Amygdala (tissue), 56 donors: ENCODE measurements at places on chromosomes 11 and 22.

DNA sequence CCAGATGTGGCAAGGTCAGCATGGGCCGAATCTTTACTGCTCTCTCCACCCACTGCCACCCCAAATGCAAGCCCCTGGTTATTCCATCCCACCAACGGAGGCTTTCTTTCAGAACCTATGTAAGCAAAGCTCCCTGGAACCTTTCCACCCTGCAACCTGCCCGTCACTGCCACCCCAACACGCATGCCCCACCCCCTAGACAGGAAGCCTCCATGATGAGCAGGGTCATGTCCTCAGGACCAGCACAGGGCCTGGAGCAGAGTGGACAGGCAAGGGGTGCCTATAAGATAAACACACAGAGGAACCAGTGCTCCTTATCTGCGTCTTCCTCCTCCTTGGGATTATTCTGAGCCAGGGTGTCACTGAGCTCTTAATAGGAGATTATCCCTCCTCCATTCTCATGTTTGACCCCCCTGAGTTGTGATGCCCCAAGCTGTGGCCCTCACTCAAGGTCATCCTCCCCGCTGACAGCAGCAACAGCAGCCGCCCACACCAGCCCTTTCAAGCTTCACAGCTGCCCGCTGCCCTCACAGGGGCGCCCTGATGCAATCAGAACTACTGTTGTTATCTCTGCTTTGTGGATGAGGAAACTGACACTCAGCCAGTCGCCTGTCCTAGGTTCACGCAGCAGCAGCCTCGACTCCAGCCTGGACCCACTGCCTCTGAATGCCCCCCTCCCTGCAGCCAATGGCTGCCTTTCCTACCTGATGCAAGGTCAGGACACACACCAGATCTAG lies 647.3 kb downstream of the TBC1D22A start:
- DNase-seq: no peak

DNA sequence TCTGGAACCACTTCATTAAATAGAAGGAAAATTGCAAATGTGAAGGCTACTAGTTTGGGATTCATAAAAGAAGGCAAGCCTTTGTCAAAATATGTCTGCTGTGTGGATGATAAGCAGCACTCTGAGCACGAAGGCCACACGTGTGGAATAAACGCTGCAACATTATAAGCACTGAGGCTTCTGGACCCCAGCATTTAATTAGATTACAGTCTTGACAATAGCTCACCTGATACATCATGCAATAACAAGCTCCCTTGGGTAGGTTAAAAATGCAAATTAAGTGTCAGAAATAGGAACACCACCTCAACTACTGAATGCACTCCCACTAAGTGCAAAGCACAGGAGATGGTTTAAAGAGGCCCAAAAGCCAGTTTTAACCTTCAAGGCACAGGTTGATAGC lies 179.3 kb downstream of the LARGE1 start:
- DNase-seq: no peak

- no peak for DNase-seq
Measured at GRCh38 chr11:65852508-65853245, 5.3 kb downstream of the CFL1 start.

DNA sequence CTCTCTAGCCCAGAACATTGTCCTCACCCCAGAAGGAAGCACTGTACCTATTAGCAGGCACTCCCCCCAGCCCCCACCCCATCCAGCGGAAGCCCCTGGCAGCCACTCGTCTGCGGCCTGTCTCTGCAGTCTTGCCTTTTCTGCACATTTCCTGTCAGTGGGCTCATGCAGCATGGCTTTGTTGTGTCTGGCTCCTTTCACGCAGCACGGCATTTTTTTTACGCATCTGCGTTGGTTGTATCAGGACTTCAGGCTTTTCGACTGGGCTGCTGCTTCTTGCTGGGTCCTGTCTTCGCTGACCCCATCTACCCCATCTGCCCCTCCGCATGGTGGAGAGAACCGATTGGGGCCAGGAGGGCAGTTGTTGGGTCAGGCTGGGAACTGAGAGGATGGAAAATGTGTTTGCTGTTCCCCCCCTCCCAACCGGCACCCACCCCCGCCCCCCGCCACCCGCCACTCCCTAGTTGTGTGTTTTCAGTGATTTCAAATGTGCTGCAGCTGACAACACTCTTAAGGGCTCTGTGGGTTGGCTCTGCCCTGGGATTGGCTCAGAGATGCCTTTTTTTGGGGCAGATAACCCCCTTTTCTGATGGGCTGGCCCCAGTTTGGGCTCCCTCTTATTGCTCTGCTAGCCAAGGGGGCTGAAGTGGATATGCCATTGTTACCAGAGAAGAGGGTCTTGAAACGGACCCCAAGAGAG lies 110.0 kb downstream of the KIAA1671 start:
- no peak for DNase-seq

DNA sequence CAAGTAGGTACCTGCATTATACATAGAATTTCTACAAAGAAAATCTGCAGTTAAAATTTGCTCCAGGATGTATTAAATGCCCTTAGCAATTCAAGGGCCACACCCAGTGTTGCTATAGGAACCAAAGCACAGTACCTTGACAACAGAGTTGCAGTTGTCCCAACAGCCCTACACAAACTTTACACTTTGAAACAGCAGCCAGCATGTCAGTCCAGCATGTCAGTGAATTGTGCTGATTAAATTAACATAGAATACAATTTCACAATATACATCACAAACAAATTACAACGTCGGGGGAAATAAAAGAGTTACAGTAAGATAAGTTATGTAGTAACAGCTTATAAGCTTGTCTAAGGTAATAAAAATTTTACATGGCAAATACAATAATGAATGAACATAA lies 389.2 kb downstream of the SOX6 start:
- DNase-seq: no peak

GRCh38 chr22:26494506-26494905 lies 10.8 kb downstream of the SRRD start:
- DNase-seq: no peak

- DNase-seq: no peak
Measured at GRCh38 chr11:94150704-94151685, 22.4 kb downstream of the PANX1 start.

DNA sequence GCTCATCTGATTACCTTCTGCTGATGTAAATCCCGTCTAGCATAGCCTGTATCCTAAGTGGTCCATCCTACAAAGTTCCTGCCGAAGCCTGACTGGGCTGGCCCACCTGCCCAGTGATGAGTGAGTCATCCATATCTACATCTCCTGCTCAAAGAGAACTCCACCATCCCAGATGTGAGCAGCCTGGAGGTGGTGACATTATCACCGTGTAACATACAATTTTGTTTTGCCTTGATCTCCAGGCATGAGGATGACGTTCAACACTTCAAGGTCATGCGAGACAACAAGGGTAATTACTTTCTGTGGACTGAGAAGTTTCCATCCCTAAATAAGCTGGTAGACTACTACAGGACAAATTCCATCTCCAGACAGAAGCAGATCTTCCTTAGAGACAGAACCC lies 5.6 kb downstream of the TMA7B start:
- no peak for DNase-seq

DNA sequence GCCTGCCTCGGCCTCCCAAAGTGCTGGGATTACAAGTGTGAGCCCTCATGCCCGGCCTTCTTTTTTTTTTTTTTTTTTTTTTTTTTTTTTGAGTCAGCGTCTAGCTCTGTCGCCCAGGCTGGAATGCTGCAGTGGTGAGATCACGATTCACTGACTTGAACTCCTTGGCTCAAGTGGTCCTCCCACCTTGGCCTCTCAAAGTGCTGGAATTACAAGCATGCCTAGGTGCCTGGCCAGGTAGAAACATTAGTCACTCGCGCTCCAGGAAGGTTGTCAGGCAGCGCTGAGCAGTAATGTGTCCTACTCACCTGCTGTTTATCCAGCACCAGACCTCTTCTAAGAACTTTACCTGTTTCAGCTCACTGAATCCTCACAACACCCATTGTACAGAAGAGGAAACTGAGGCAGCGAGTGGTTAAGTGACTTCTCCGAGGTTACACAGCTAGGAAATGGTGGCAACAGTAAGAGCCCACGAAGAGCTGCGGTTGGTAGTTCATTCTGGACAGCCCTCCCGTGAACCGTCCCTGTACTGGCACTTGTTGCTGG lies 496 bp upstream of the CST6 start:
- DNase-seq: no peak

DNA sequence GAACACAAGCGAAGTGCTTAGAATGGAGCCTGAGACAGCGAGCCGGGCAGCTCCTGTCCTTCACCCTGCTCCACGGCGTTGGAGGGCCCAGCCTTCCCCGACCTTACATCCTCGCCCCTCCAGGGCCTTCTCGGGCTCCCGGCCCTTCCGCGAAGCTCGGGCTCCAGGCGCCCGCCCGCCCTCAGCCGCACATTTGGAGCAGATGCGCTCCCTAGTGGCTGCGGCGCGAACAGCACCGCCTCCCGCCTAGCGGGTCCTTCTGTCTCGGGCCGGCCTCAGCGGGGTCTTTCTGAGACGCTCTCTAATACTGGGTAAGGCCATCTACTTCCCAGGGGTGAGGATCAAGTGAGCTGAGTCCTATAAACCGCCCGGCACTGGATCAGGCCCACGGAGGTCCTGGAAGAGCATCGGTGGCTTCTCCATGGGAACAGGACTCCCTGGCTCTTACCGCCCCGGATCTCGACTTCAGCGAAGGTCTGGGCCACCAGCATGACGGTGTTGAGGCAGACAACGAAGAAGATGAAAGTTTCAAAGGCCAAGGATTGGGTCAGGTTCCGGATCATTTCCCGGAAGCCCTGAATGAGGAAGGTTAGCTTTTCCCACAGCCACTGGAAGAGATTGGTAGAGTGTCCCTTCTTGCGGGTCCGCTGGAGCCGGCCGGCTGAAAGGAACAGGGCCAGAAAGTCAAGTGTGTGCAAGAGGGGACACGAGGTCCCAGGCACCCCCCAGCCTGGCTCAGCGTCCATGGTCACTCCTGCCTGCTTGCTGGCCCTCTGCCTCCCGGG lies 3.7 kb downstream of the CATSPER1 start:
- peak; percentile 12 for DNase-seq

DNA sequence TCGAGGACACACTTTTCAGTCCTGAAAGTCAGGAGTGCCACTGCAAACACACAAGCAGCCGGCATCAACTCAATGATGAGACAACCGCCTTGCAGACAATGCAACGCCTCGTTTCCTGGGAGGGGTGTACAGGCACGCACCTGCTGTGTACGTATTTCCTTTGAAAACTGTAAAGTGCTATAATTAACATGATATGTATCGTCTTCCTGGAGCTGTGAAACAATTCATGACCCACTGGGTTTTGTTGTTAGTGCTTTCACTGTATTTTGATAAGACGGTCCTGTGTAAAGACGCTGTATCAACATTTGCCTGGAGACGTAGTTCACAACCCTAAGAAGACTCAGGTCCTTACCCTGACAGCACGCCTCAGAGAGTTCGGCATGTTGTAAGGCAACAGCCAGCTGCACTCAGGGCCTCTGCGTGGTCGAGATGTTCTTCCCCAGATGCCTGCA lies 105.7 kb upstream of the ANO1 start:
- no peak for DNase-seq

DNA sequence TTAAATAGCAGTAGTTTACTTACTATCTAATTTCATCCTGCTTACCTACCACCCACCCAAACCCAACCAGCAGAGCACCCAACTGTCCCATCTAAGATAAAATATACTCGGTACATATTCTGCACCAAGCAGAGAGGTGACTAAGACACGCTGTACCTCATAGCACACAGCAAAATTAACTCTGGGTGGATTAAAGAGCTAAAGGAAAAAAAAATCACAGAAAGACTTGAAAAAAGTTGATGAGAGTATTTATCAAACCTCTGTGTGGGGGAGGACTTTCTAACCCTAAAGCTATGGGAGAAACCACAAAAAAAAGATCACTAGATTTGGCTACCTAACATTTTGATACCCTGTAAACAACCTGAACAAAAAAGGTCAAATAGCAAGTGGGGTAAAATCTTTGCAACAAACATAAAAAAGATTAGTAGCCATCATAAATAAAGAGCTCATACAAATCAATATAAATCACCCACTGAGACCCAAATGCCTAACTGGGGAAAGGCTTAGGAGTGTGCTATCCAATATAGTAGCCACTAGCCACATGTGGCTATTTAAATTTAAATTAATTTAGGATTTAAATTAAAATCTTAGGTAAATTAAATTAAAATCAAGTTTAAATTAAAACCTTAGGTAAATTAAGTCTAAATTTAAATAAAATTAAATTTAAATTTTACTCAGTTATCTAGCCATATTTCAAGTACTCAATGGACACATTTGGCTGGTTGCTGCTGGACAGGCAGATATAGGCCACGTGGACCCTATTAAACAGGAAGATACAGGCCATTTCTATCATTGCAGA lies 25.6 kb upstream of the CD5 start:
- DNase-seq: no peak

- DNase-seq: no peak
Measured at GRCh38 chr22:40547729-40548143, 88.8 kb downstream of the MRTFA start.

DNA sequence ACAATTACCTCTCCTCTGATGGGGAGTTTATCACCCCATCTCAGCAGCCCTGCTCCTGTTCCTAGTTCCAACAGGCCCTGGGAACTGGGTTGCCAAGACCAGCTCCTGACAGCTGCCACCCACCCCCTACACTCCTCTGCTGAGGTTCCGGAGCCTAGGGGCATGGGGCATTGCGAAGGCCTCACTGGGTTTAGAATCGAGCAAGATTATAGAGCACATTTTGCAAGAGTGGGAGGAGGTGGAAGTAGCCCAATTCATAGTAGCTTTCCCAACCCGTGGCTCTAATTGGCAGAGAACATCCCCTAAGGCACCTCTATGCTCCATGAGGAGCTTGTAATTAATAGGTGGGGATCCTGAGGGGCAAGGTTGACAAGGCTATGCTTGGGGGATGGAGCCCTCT lies 23.0 kb downstream of the MYEOV start:
- DNase-seq: no peak

GRCh38 chr11:33390944-33391892 lies 134.0 kb downstream of the HIPK3 start:
- DNase-seq: no peak
